ENCODE measurements at places on chromosomes 3 and 15. TPM values are rescaled to one million over a fixed set of nuclear protein-coding genes. Genes with fewer than 3 reads are reported as not detected.

Gene GASK1A
- total RNA-seq = 0.63 TPM

Gene ZDHHC19
- not detected for total RNA-seq

Gene EPHA6
- not detected for total RNA-seq

Gene CCR2
- not detected for total RNA-seq

Gene CCR8
- total RNA-seq = not detected

Gene LRTM1
- not detected for total RNA-seq

Gene RTP1
- not detected for total RNA-seq

Gene SERINC4
- total RNA-seq = not detected

Gene STRC
- total RNA-seq = not detected

Gene SKOR1
- total RNA-seq = 0.08 TPM

Gene PRR23B
- total RNA-seq = not detected

Gene ECE2
- not detected for total RNA-seq

Gene CHST2
- 5.0 TPM for total RNA-seq

Gene PRSS50
- total RNA-seq = not detected

Gene VIPR1
- 5.6 TPM for total RNA-seq

Gene GRK7
- total RNA-seq = not detected

Gene PPM1L
- total RNA-seq = 1.4 TPM

Gene CPN2
- not detected for total RNA-seq

Gene ZNF660
- total RNA-seq = 2.0 TPM

Gene SAMMSON
- total RNA-seq = not detected

Gene TUSC7
- total RNA-seq = not detected

Gene GATA2
- 5.5 TPM for total RNA-seq

Gene P2RY13
- not detected for total RNA-seq

Gene AVEN
- total RNA-seq = 17.2 TPM

Gene PEX5L
- 0.27 TPM for total RNA-seq

Gene TOP2B
- total RNA-seq = 176 TPM

Gene WDR6
- total RNA-seq = 65.4 TPM

Gene TIPIN
- total RNA-seq = 21.5 TPM

Gene CHRNA5
- total RNA-seq = 1.6 TPM

Gene NR2E3
- 0.63 TPM for total RNA-seq

Gene XIRP1
- 0.09 TPM for total RNA-seq

Gene TGM5
- total RNA-seq = not detected

Gene PLSCR5
- not detected for total RNA-seq

Gene NUSAP1
- total RNA-seq = 21.3 TPM

Gene ILDR1
- total RNA-seq = not detected

Gene IGSF11
- not detected for total RNA-seq

Gene PIERCE2
- total RNA-seq = 6.6 TPM

Gene NTRK3
- 19.6 TPM for total RNA-seq

Gene ZNF860
- total RNA-seq = 1.2 TPM

Gene PLA2G4E
- total RNA-seq = not detected

Gene GPR87
- 0.18 TPM for total RNA-seq

Gene FSTL1
- total RNA-seq = 765 TPM

Gene GHRL
- total RNA-seq = not detected

Gene ARGFX
- total RNA-seq = not detected

Gene C3orf62
- total RNA-seq = 2.9 TPM

Gene BOC
- total RNA-seq = 16.9 TPM

Gene THBS1
- total RNA-seq = 141 TPM

Gene PAQR5
- total RNA-seq = not detected

Gene NPAP1
- 0.16 TPM for total RNA-seq

Gene KLHL6
- total RNA-seq = not detected

Gene ZMAT3
- 31.6 TPM for total RNA-seq

Gene SEMA3G
- total RNA-seq = not detected

Gene HSPBAP1
- total RNA-seq = 9.6 TPM

Gene ZNF774
- total RNA-seq = 2.3 TPM

Gene ITPKA
- total RNA-seq = 1.8 TPM

Gene KBTBD13
- total RNA-seq = not detected

Gene SETD2
- 83.6 TPM for total RNA-seq
